ENCODE measurements at places on chromosomes 11 and 22.
A peak's percentile ranks its signal among the peaks of the same experiment; 100 is the strongest.

- no peak for DNase-seq
These were observed 61.3 kb downstream of the PPME1 start for GRCh38 chr11:74232311-74232950.

DNA sequence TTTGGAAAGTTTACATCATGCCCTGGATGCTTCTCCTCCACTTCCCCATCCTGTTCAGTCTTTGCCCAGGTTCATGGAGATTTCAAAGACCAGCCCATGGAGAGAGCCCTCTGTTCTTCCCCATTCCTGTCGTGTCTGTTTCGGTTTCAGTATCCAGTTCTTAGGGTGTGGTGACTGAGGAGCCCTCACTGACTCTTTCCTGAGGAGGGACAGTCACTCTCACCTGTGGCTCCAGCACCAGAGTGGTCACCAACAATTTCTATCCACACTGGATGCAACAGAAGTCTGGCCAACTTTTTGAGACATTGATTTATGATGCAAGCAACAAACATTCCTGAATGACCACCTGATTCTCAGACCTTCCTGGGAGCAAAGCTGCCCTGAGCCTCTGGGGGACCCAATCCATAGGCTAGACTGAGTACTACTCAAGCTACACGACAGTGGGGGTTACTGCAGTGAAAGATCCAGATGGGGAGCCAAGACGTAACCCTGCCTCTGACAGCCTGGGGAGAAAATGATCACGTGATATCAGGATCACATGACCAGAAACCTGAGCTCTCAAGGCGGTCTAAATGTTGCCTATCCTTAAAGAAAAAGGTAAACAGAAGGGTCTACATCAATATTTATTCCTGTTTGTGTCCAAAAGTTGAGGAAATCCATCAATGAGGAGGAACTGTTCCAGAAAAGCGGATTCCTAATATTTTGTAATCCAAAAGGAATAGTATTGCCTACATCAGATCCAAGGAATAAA lies 76.2 kb upstream of the VPREB1 start:
- peak; percentile 37 for DNase-seq

DNA sequence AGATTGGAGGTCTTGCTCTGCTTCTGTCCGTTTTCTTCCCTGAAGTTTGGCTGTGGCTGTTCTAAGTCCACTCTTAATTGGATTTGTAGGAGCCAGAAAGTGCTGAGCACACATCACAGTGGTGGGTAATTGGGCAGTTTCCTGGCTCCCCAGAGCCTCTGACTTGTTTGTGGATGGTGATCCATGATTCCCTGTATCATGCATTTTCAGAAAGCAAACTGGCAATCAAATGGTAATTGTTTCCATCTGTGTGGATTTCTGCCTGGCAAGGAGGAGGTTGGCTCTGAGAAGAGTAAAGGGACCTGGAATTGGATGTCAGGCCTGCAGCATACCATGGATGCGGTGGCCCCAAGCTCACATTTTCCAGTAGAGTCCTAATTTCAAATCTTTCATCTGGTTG lies 49.5 kb downstream of the PPFIBP2 start:
- no peak for DNase-seq

GRCh38 chr11:122863704-122864326 lies 18.7 kb upstream of the JHY start:
- peak; percentile 50 for DNase-seq

DNA sequence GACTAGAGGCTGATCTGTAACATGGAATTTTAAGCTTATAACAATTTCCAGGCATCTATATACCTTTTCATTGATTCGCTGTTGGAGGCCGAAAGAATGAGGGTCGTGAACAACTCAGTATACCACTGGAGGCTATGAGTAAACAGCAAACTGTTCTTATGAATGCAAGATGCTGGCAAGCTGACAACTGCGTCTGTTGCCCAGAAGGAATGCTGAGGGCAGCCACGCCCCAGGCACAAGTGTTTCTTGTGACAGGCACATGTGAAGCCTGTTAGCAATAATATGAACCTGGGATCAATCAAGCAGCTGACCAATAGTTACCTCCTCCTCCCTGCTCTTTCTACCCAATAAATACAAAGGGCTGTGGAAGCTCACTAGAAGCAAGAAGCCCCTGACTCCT lies 15.3 kb downstream of the RTCB start:
- peak; percentile 16 for DNase-seq

DNA sequence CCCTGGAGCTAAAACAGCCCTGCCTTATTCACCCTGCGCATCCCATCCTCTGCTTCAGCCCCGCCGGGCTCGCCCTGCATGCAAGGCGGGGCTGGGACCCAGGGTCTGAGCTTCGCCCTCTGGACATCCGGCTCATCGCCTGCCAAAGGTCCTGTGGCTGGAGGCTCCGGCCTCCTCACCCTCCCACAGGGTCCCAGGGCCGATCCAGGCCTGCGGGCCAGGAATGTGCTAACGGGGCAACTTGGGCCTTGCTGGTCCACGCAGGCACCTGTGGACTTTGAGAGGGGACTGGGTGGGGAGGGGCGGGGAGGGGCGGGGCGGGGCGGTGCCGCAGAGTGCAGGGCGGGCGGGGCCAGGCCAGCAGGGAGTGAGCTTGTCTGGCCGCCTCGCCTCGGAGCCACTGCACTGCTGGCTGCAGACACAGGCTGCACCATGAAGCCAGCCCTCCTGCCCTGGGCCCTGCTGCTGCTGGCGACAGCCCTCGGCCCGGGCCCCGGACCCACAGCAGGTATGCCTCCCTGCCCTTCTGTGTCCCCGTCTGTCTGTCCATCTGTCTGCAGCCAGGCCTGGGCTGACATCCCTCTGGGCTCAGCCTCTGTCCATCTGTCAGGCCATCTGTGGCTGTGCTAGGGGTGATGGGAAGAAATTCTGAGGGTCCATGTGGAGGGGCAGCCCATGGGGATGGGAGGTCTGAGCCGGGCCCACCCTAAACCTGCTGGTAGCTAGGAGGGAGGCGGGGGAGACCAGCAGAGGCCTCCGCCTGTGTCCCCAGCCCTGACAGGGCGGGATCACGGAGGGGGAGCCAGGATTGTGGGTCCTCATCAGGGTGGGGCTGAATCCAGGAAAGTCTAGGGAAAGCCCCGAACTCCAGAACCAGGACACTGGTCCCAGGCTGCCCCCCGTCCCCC lies at the start of gene SUSD2:
TSS of gene SUSD2 (plus strand) at position 400 of the 908 bp plus-strand sequence. CDS start at position 433, 33 bp downstream.
- DNase-seq: no peak

- DNase-seq: peak; percentile 83
These were observed 5.6 kb upstream of the SYT8 start for GRCh38 chr11:1829039-1829820.

DNA sequence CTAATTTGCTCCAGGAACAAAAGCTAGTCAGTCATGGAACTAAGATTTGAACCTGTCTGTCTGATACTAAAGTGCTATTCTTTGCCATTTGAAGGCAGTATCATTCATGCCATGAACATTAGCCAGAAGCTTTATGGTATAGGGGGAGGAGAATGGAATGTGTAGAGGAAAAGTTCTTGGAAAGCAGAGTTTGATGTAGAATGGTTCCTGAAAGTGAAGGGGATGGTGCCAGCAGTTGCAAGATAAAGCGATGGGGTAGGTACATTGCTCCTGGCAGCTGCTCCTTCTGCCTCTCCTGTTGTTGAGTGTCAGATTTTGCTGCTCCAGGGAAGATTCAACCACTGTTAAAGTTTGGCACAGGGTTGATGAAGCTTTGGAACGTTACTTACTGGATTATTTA lies 53.4 kb downstream of the ARHGAP42 start:
- peak; percentile 9 for DNase-seq

DNA sequence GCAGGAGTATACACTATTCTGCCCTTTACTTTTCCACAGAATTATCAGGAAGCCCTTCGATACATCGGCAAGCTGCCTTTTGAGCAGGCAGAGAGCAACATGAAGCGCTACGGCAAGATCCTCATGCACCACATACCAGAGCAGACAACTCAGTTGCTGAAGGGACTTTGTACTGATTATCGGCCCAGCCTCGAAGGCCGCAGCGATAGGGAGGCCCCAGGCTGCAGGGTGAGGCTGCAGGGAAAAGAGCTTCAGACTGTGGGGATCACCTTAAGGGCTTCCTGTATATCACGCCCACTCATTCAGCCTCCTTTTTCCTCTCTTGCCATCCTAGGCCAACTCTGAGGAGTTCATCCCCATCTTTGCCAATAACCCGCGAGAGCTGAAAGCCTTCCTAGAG lies 6.8 kb upstream of the HMBS start:
- no peak for DNase-seq

Measured in kidney tubule cell (primary cell).